ENCODE measurements at places on chromosomes 5 and 9. TPM values are rescaled to one million over a fixed set of nuclear protein-coding genes. Genes with fewer than 3 reads are reported as not detected.

DNA sequence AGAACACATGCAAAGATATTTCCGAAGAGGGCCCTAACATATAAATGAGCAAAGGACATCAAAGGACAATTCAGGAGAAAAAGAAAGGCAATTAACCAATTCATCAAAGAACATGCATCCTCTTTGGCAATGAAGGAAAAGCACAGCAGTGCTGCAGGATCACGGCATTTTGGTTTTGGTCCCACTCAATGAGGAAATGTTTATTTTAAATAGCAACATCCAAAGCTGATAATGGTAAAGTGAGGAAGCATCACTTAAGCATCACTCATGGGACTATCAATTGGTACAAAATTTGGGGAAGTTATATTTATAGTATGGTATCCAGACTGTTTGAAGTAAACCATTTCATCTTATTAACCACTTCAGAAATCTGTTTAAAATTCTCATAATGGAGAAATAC, 5.5 kb upstream of the CXCL14 start:
- no peak for DNase-seq

- DNase-seq, result no peak
These were observed 267.5 kb downstream of the ENC1 start for GRCh38 chr5:74373076-74373475.

- no peak for DNase-seq
These were observed 11.8 kb downstream of the ACSL6 start for GRCh38 chr5:131999441-132000240.

DNA sequence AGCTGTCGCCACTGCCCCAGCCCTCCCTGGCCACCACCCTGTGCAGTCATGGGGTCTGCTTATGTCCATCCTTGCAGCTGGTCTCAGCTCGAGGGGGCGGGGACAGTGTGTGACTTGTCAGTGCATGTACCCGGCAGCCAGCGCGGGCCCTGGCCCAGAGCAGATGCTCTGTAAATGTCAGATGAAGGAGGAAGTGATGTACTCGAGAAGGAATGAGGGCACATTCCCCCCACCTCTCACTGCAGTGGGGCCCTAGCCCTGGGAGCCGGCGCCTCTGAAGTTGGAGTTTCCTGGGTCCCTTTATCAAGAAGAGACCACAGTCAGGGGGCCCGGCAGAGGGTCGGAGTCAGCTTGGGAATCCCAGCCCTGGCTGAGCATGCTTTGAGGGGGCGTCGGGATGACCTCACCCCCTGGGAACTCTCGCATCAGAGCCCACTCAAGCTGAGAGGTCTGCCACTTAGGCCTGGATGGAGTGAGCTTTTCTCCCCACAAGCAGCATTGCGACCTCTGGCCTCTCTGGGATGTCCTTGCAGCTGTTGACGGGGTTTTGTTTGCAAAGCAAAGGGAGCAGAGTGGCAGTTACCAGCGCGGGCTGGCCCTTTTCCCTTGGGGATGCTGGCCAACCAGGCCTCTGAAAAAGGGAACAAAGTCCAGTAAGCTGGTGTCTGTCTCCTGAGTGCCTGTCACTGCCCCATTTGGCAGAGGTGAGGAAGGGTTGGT, 19.0 kb downstream of the NEURL1B start:
- DNase-seq, result no peak

GRCh38 chr9:36905101-36906066, 128.7 kb downstream of the PAX5 start:
- DNase-seq, result no peak

GRCh38 chr5:168826246-168826725, 247.1 kb upstream of the PANK3 start:
- no peak for DNase-seq

GRCh38 chr9:82180711-82181110, 192.1 kb downstream of the SPATA31D1 start:
- DNase-seq, result no peak

- no peak for DNase-seq
These were observed 607.4 kb upstream of the ADAMTS16 start for GRCh38 chr5:4532705-4533080.

DNA sequence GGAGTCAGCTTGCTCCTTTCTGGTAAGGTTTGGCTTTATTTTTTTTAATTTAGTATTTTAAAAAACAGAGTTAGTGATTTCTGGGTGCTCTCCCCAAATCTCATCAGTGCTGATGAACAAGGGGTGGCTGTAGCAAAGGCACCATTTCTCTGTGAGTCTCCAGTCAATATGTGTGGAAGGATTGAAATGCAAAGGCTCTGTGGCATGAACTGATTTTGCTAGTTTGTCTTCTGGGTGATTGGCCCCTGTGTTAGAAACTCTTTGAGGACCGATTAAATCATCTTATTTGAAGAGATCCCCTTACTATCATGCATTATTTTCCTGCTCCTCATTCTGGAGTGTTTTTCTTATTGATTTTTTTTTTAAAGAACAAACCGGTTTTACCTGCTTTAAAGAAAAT, 596 bp downstream of the TEK start:
- DNase-seq, result peak; percentile 56

DNA sequence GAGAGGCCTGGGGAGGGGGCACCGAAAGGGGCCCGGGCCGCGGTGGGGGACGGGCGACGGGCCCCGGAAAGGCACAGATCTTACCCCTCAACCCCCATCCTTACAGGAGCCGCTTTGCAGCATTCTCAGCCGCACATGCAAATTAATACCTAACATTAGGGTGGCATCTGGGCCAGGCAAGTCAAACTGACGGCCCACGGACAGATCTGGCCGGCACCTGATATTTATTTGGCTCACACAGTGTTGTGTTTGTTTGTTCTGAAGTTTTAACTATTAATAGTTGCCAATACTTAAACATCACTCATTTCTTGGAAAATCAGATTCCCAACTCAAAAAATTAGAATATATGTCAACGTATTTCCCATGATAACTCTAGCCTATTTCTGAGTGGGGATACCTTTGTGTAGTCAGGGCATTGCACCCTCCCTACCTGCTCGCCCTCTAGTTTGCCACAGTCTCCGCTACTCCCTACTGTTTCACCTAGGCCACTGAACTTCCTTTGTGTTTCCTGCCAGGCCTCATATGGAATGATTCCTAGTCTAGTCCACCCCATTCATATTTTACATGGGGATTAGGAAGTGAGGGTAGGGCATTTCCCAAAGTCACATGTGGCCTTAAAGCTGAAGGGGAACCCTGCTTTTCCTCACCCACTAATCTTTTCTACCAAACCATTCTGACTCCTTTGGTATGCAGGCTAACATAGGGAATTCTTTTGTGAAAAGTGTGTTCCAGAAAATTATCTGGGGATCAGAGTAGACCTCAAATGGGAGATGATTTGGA, 71.9 kb upstream of the LARP1 start:
- DNase-seq, result no peak

DNA sequence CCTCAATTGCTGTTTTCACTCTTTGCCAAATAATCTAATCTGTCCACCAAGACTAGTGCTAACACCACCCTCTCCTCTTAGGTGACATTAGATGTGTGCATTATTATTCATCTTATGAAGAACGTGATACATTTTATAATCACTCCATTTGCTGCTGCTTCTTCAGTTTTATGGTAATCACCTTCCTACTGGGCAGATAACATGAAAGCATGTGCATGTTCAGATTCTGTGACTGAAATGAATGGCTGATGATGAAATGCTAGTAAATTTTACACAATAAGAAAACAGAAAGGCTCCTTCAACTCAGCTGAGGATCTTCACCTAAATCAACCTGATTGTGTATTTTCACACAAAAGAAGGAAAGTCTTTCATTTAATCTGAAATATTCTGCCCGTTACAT, 577.6 kb downstream of the CSNK1G3 start:
- no peak for DNase-seq

GRCh38 chr5:97968346-97968745, 785.3 kb upstream of the RIOK2 start:
- DNase-seq, result no peak

Gene TSLP
- not detected for total RNA-seq

Gene SSNA1
- 85.4 TPM for total RNA-seq

Gene RNF183
- not detected for total RNA-seq

Gene GPR151
- total RNA-seq, result not detected

Gene EQTN
- not detected for total RNA-seq

Gene GPRIN1
- total RNA-seq, result 3.6 TPM
